ENCODE measurements at places on chromosomes 5 and 9.

DNA sequence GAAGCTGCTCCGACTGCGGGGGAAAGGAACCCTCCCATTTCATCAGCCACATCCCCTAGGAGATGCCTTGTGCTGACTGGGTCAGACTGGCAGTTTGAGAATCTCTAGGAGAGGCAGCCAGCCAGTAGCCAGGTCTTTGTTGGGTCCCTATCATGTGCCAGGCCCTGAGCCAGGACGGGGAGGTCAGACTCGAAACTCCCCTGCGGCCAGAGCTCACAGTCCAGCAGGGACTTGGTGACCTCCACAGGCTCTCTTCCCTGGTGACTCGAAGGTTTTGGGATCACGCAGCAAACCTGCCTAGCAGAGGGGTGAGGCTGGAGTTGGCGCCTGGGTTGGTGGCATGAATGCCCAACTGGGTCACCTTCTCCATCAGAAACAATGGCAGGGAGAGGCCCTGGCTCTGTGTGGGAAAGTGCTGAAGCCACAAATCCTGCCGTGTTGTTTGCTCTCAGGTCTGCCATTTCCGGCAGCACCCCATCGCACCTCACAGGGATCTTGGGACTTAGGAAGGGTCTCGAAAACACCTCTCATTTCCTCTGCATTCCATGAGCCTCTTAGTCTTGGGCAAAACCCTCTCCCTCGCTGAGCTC is 14.4 kb upstream of the ORM1 start:
- DNase-seq, result no peak

- DNase-seq, result no peak
Measured at GRCh38 chr5:67799732-67800234, 415.8 kb upstream of the PIK3R1 start.

- no peak for DNase-seq
Measured at GRCh38 chr9:121233906-121234831, 32.5 kb upstream of the RAB14 start.

DNA sequence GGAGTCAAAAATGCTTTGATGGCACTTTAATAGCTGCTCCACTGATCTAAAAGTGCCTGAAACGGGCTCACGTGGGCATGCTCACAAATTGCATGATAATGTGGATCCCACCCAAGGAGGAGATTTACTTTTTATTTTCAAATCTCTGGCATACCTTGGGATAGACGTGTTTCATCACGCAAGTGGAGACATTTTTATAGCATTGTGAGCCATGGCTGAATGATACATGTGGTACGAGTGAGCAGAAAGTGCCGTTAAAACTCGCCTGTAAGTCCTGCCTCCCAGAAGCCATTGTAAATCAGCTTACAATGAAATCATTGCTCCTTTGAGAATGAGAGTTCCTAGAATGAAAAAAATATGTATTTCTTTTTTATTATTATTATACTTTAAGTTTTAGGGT is 514.7 kb downstream of the MAT2B start:
- no peak for DNase-seq

GRCh38 chr5:151755383-151755782 is 3.0 kb downstream of the ATOX1 start:
- DNase-seq, result no peak

- no peak for DNase-seq
Measured at GRCh38 chr9:8684978-8685708, 885.6 kb upstream of the DMAC1 start.

GRCh38 chr9:113176803-113177202 is 26.0 kb downstream of the SLC31A2 start:
- DNase-seq, result no peak

- DNase-seq, result no peak
Measured at GRCh38 chr9:124506433-124506832, 766 bp downstream of the NR5A1 start.

- no peak for DNase-seq
Measured at GRCh38 chr5:138305797-138306196, 25.8 kb downstream of the CDC25C start.

GRCh38 chr5:136526791-136527190 is 161.4 kb upstream of the TRPC7 start:
- no peak for DNase-seq

- no peak for DNase-seq
Measured at GRCh38 chr5:122738088-122738487, 36.8 kb upstream of the SNX2 start.

All from stimulated activated CD4-positive, alpha-beta T cell treated with anti-CD3 and anti-CD28 coated beads, Interleukin-12 subunit alpha, Interleukin-12 subunit beta, amount 100 ng/mL, for 24 hours (primary cell).